Hypothalamus (tissue), 51 donors: ENCODE measurements at places on chromosomes 7 and 10.

DNA sequence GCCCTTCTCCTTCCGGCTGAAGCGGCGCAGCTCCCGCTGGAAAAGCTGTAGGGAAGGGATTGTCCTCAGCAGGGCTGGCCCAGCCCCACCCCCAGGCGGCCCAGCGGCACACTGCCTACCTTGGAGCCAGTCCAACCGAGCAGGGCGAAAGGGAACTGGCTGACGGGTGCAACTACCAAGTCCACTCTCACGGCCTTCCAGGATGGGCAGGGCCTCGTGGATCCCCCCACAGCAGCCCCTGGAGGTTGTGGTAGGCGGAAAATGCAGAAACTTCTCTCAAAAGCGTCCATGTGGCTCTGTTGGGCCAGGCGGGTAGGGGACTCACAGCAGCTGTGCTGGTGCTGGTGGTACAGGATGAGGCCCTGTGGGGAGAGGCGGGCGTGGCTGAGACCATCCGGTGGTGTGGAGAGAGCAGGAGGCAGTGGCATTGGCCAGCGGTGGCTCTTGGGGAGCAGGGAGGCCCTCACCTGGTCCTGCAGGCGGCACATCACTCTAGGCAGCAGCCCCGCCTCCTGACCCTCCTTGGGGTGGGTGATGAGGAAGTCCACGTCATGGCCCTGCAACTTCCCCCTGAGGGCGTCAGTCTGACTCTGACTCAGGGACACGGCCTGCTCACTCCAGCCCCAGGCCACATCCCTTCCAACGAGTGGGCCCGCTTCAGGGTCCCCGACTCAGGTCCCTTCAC is 8.4 kb upstream of the PGAM2 start:
- peak; percentile 49 for DNase-seq

GRCh38 chr7:9900339-9900738 is 1073.3 kb upstream of the PHF14 start:
- DNase-seq: no peak

DNA sequence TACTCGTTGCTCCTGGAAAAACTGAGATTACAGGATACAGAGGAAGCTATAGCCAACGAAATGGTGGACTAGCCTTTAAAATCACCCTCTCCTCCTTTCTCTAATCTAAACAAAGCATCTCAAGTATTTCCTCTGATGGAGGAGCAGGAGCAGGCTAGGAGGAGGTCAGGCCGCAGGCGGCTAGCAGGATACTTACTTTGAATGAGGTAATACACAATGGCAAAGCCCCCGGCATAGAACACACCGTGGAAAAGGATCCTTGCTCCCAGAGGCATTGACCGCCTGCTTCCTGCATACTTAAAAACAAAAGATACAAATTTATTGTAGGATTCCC is 64.4 kb downstream of the STK17A start:
- DNase-seq: no peak

DNA sequence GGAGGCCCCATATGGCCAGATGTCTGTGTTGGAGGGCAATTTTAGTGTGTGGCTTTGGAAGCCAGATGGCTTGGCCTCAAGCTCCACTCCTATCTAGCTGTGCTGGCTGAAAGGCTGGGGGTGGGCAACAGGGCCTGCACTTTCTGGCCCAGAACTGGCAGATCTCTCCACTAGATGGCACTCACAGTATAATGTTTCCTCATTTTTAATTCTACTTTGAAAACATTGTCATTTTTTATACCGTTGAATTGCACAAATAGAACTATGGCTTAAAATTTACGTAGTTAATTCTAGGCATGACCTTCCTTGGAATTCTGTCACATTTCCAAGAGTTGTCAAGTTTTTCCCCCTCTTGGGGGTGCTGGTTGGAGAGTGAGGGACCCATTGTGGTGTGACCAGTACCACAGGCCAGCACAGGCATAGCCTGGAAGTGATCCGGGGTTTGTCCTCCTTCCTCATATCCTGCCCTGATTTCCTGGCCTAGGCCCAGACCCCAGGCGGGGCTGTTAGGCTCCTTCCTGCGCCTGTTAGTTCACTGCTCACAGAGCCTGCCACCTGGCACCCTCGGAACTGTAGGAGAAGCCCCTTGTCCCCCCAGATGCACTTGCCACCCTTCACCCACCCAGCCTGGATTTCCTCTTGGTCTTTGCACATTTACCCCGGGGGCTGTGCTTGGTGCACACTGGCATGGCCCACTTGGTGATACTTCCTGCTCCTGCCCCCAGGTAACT is 52.8 kb downstream of the ARHGAP22 start:
- no peak for DNase-seq

DNA sequence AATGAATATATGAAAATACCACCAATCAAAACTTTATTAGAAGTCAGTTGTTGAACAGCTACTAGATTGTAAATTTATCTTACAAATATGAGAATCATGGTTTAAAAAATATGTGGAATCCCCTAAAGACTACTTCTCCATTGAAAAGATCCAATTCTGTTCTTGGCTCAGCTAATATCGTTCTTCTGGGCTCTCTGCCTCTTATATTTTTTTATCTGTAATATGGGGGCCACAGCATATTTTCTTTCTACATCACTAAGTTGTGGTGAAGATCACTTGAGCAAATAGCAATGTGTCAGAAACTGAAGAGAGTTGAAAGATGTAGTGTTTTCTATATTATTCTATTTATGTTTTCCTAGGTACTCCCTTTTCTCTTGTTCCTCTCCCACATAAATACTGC is 198.1 kb downstream of the FZD1 start:
- no peak for DNase-seq

GRCh38 chr7:112358513-112358912 is 91.7 kb upstream of the IFRD1 start:
- no peak for DNase-seq

DNA sequence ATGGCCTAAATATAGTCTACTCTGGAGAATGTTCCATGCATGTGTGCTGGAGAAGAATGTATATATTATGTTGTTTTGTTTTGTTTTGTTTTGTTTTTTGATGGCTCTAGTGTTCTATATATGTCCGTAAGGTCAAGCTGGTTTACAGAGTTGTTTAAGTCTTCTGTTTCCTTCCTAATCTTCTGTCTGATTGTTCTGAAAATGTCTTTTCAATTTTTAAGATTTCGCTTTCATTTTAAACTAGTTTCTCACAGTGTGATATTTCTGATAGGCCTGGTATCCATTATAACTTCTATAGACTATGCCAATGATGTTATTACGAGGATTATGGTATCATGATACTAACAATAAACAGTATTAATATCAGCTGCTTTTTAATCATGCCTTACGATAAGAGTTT is 1126.3 kb upstream of the SORCS1 start:
- no peak for DNase-seq
